IPS DF 6.9 (cell line): ENCODE measurements at places on chromosomes 4 and X.

DNA sequence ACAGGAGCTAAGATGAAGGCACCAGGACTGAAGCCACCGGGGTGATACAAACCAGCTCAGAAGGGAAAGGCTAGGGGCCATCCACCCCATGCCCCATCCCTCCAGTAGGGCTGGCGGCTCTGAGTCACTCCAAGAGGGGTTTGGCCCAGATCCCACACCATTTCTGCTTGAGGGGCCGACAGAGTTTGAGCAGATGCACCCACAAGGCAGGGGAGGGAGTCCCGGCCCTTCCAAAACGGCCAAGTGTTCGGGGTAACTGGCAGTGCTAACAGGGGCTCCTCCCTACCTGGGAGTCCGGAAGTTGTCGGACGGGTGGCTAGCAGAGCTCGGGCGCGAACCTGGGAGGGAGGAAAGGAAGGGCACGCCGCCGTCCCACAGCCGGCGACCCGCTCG, 412 bp downstream of the SLC10A3 start:
- no peak for DNase-seq

DNA sequence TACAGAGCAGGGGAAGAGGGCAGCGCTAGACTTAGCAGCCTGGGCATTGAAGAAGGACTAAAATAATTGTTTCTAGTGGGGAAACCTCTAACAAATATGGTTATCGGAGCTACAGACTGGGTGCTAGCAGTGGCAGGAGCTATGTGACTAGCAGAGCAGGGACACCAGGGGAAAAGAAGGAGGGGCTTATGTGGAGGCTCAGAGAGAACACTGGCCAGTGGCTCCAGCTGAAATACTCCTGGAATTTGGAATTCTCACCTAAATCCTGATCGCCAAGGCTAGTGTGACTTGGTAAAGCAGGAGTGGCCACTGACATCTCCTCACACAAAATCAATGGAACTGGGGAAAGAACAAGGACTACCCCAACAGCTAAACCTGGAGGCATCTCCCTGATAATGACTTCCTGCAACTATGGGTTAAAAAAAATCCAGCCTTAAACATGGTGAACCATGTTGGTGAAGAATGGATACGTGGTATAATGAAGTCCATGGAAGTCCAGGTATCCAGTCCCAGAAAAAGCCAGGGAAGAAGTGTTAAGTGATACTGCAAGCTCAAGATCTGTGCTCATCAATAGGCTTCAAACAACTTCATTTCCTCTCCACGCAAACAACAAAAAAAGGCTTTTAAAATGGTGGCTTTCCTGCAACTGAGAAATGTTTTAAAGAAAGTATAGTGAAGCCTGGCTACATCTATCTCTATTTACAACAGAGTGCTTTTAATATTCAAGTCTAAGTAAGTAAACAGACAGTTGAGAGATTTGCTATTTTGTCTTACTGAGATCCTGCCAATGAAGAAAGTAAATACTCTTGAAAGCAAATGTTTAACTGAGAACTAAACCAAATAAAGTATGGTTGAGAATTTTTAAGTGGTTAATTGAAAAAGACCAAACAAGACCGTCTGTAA, 1.8 kb downstream of the TAPT1 start:
- DNase-seq, result no peak

DNA sequence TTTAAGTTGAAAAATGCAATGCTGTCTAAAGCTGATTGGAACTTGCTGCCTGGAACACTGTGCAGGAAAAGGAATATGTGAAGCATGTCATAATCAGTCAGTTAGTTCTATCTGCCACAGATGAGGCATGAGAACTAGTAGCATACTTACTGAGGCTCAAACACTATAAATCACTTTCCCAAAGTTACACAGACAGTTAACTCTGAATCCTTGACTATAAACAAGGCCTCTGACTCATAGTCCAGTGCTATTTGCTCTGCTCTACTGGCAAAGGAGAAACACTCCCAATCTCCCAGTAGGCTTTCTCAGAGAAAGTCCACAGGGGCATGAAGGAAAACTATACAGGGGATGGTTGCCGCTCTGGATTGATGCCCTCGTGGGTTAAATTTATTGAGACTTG, 2078.4 kb upstream of the TENM3 start:
- DNase-seq, result no peak

GRCh38 chrX:19543951-19544381, 28.7 kb upstream of the MAP3K15 start:
- no peak for DNase-seq

DNA sequence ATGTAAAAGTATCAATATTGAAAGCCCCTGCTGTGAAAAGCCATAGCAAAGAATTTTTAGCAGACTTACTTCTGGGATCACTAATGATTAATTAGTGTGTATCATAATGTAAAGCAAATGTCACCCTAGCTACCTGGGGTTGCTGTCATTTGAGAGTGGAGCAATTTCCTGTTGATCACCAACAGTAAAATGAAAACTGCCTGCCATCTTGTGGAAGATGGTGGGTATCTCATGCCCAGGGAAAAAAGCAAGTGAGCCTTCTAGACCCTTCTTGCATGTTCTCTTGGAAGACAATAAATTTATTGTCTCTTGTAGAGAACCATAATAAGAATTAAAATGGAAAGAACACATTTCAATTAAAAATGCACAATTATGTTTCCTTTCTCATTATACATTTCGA, 360.2 kb downstream of the ZIC3 start:
- no peak for DNase-seq

- DNase-seq, result peak; percentile 31
These were observed 46.3 kb downstream of the SH3KBP1 start for GRCh38 chrX:19840899-19841648.

DNA sequence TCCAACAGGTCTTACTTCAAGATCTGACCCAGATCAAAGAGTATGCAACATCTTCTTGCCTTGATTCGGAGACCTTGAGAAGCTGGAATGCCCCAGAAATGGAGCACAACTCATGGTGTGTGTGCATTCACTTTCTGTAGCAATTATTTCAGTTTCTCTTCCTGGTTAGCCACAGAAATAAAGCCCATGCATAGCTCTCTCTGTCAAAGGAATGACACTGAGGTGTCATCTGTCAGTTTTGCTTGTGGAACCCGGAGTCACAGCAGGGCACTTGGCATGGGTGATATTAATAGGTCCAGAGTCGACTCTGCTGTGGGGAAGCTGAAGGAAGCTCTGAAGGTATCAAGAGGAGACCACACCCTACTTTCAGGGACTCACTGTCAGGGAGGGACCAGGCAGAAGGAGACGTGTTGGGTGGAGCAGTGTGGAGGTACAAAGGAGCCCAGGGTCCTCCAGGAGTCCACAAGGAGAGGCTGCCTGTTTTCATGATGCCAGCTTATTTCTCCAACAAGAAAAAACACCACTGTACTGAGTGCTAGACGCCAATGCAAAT, 10.7 kb downstream of the CLNK start:
- no peak for DNase-seq

DNA sequence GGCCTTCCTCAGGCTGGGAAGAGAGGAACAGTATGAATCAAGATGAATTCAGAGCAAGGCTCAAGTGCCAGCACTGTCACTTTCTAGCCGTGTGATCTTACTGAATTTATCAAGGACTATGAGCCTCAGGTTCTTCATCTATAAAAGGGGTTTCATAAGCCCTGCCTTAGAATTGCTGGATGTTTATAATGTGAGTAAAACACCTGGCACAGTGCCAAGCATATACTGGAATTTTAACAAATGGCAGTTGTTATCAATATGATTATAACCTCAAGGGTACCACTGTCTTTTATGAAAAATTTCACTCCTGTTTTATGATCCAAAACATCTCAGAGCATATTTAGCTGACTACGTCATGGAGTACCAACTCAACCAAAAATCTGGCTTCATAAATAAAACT, 4.0 kb downstream of the MAGEC2 start:
- no peak for DNase-seq
